Uterus (tissue), 4 donors: ENCODE measurements at places on chromosomes 1 and 21. TPM values are rescaled to one million over a fixed set of nuclear protein-coding genes. Genes with fewer than 3 reads are reported as not detected.

GRCh38 chr1:218347336-218347722, 2.2 kb downstream of the TGFB2 start:
- H3K4me3 ChIP-seq: peak overlapping the region; percentile 53
- peak; percentile 42 for DNase-seq
- H3K27me3 ChIP-seq: no peaks in the 10 kb centered on the region
- H3K4me1 ChIP-seq: no peaks in the 10 kb centered on the region
- no peaks in the 10 kb centered on the region for H3K36me3 ChIP-seq
- peak overlapping the region; percentile 91 for H3K27ac ChIP-seq

GRCh38 chr1:109786531-109787021, 22.9 kb upstream of the EPS8L3 start:
- no peak overlapping the region for H3K27ac ChIP-seq
- H3K27me3 ChIP-seq: no peaks in the 10 kb centered on the region
- H3K4me1 ChIP-seq: no peaks in the 10 kb centered on the region
- DNase-seq: no peak

DNA sequence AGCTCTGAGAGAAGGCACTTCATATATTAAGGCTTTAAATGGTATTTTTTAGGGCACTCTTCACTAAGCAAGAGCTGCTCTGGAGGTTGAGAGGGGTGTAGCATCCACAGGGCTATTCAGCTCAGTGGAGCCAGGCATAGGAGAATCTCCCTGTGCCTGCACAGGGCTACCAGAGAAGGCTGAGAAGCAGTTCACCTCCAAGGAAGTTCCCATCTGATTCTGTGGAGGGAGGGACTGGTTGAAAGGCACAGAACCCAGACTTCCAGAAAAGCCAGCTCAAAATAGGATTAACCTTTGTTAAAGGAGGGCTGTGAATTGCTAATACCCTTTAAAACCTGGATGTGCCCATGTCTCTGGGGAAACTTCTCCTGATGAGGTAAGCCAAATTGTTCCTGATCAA, 304.5 kb downstream of the TTLL7 start:
- no peaks in the 10 kb centered on the region for H3K36me3 ChIP-seq
- H3K4me3 ChIP-seq: no peak overlapping the region
- no peak overlapping the region for H3K27ac ChIP-seq
- DNase-seq: no peak
- no peaks in the 10 kb centered on the region for H3K27me3 ChIP-seq

DNA sequence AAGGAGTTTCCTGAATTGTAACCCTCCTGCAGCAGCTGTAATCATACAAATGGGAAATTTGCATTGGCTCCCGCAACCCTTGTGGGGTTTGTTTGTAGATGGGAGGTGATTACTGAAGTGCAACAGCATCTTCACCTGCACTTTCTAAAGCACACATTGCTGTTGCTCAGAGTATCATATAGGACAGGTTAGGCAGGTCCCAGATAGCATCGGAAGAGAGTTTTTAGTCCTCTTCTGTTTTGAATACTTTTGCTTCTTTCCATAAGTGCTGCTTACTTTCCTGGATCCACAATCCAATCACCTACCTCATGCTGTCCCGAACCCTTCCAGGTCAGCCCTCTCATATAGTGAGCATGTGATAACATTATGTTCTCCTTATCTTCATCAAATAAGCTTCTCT, 300.4 kb downstream of the PTPRC start:
- no peak overlapping the region for H3K27ac ChIP-seq
- H3K36me3 ChIP-seq: no peaks in the 10 kb centered on the region
- no peak overlapping the region for H3K4me3 ChIP-seq
- no peak for DNase-seq

DNA sequence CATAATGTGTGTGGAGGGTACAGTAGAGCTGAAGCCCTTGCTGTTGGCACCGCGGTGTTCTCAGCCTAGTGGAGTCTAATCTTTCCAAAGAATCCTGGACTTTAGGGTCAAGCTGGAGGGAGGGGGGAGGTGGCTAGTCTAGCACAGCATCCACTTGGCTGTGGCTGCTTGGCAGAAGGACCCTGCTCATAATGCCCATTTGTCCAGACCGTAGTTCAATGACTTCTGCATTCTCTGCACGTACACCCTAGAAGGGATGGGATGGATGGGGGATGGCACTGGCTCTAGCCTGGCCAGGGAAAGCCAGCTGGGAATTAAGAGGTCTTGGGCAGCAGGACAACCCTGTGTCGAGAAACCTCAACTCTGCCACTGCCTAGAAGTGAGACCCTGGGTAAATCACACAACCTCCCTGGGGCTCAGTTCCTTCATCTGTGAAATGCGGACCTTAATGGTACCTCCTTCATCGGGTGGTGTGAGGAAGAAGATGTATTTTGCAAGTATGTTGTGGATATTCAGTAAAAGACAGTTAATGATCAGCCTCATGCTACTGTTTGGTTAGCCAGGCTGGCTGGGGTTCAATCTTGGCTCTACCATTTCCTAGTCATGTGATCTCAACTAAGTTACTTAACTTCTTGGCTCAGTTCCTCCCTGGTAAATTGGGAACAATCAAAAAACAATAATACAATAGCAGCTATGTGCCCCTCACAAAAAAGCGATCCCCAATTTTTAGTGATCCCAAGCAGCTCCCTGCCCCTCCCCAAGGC, 27.2 kb upstream of the CLIC4 start:
- no peaks in the 10 kb centered on the region for H3K4me1 ChIP-seq
- no peak overlapping the region for H3K4me3 ChIP-seq
- no peak overlapping the region for H3K27ac ChIP-seq
- no peaks in the 10 kb centered on the region for H3K36me3 ChIP-seq

- H3K36me3 ChIP-seq: no peaks in the 10 kb centered on the region
- H3K4me3 ChIP-seq: no peak overlapping the region
- DNase-seq: no peak
- H3K27me3 ChIP-seq: no peaks in the 10 kb centered on the region
- no peaks in the 10 kb centered on the region for H3K4me1 ChIP-seq
Observed at GRCh38 chr1:233744779-233745513, 131.0 kb downstream of the KCNK1 start.

GRCh38 chr1:23577056-23578004, 18.0 kb upstream of the ID3 start:
- no peaks in the 10 kb centered on the region for H3K27me3 ChIP-seq
- peak overlapping the region; percentile 71 for H3K27ac ChIP-seq
- no peaks in the 10 kb centered on the region for H3K36me3 ChIP-seq
- H3K4me1 ChIP-seq: peaks cover 5% of the 10 kb centered on the region
- peak; percentile 53 for DNase-seq

DNA sequence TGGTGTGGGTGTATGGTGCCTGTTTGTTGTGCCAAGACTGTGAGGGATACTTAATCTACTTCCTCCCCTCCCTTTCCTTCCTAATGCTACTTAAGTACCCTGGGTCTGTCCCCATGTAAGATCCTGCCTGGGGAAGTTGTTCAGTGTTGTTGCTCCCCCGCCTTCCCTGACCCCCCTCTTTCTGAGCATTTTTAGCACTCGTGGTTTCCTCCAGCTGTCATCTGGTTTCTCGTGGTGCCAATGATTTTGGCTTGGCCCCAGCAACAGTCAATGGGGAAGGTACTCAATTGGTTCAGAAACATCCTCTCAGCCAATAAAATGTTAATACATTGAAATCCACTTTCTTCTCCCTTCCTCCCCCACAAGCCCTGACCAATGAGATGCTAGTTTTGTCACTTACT, 8.0 kb upstream of the B4GALT3 start:
- H3K4me1 ChIP-seq: no peaks in the 10 kb centered on the region
- no peak for DNase-seq
- H3K36me3 ChIP-seq: no peaks in the 10 kb centered on the region
- H3K27me3 ChIP-seq: no peaks in the 10 kb centered on the region
- H3K27ac ChIP-seq: peak overlapping the region; percentile 66

DNA sequence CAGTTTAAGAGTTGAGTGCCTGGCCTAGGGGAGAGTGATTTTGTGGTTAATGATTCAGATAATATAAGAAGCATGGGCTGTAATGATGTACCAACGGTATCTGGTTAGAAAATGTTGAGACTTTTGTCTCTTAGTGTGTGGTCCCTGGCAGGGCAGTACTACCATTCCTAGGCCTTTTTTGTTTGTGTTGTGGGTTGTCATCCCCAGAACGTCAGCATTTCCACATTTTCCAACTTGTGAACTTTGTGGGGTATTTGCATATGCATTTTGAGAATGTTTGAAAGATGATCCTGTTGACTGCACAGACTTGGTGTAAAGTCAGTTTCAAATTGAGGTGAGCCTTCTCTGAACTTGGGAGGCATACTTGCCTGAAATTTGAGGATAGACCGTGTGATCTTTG, 11.4 kb downstream of the NEK7 start:
- H3K36me3 ChIP-seq: no peaks in the 10 kb centered on the region
- no peak overlapping the region for H3K4me3 ChIP-seq
- H3K4me1 ChIP-seq: no peaks in the 10 kb centered on the region
- DNase-seq: no peak
- H3K27ac ChIP-seq: no peak overlapping the region
- H3K27me3 ChIP-seq: no peaks in the 10 kb centered on the region

- H3K4me1 ChIP-seq: no peaks in the 10 kb centered on the region
- no peak overlapping the region for H3K27ac ChIP-seq
- H3K27me3 ChIP-seq: no peaks in the 10 kb centered on the region
- H3K4me3 ChIP-seq: no peak overlapping the region
- DNase-seq: no peak
- H3K36me3 ChIP-seq: no peaks in the 10 kb centered on the region
Observed at GRCh38 chr1:188386666-188387065, 1557.9 kb downstream of the PLA2G4A start.

The KDF1 gene
- total RNA-seq: 1.9 TPM

DNA sequence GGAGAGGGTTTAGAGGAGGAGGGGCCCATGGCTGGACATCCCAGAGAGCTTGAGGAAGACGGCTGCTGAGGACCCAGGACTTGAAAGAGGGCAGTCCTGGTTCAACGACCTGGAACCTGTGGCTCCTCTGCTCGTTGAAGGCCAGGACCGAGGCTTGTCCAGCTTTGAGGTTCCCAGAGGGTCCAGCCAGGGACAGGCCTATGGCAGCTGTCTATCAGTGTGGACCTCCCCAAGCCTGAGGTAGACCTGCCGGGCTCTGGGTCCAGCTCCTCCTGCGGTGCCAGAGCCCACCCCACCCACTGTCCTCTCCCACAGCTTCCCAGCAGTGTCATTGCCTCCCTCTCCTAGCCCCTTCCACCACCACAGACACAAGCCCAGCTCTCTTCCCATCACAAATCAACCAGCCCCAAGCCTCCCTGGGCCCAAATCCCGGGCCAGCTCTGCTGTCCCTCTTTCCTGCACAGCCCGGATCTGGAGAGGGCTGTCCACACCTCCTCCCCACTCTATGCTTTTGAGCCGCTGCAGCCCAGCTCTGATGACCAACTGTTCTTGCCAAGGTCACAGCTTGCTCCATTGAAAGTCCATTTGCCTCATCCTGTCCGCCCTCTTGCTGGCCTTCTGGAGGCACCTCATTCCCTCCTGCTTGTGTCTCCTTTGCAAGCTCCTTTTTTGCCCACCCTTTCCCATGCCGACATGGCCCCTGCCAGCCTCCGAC, 48.7 kb upstream of the EDN2 start:
- peaks cover 10% of the 10 kb centered on the region for H3K4me1 ChIP-seq
- H3K36me3 ChIP-seq: no peaks in the 10 kb centered on the region
- no peak overlapping the region for H3K27ac ChIP-seq

- DNase-seq: no peak
- no peak overlapping the region for H3K27ac ChIP-seq
- no peaks in the 10 kb centered on the region for H3K4me1 ChIP-seq
- H3K36me3 ChIP-seq: no peaks in the 10 kb centered on the region
- no peak overlapping the region for H3K4me3 ChIP-seq
Observed at GRCh38 chr21:35375115-35375514, 326.0 kb upstream of the RUNX1 start.

- no peaks in the 10 kb centered on the region for H3K27me3 ChIP-seq
- DNase-seq: no peak
- H3K4me3 ChIP-seq: no peak overlapping the region
- no peak overlapping the region for H3K27ac ChIP-seq
Observed at GRCh38 chr1:207427832-207428585, 26.1 kb upstream of the CR2 start.

The MTARC2 gene
- 1.5 TPM for total RNA-seq

The B4GALT2 gene
- 8.2 TPM for total RNA-seq

DNA sequence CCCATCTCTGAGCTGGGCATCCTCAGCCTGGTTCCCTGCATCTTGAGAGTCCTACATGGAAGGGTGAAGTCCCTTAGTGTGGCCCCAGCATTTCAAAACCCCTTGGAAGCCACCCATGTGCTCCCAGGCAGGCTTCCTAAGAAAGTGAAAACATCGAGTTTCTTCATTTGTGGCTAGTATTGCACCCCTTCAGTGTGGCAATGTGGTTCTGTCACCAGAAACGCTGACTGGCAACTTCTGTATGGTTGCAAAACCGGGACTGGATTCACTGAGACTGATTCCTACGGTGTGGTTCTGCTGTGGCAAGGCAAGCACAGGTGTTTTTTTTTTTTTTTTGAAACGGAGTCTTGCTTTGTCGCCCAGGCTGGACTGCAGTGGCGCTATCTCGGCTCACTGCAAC, 9.0 kb upstream of the IFNGR2 start:
- no peaks in the 10 kb centered on the region for H3K36me3 ChIP-seq
- no peak overlapping the region for H3K4me3 ChIP-seq
- H3K4me1 ChIP-seq: no peaks in the 10 kb centered on the region
- no peak overlapping the region for H3K27ac ChIP-seq
- DNase-seq: no peak
- H3K27me3 ChIP-seq: no peaks in the 10 kb centered on the region
